ENCODE measurements at places on chromosomes 1 and 21. TPM values are rescaled to one million over a fixed set of nuclear protein-coding genes. Genes with fewer than 3 reads are reported as not detected.

- no peak overlapping the region for H3K27ac ChIP-seq
- H3K4me1 ChIP-seq, result no peaks in the 10 kb centered on the region
- no peak overlapping the region for H3K4me3 ChIP-seq
- no peaks in the 10 kb centered on the region for H3K27me3 ChIP-seq
- no peaks in the 10 kb centered on the region for H3K36me3 ChIP-seq
Measured at GRCh38 chr1:160548960-160549664, 26.1 kb upstream of the SLAMF6 start.

DNA sequence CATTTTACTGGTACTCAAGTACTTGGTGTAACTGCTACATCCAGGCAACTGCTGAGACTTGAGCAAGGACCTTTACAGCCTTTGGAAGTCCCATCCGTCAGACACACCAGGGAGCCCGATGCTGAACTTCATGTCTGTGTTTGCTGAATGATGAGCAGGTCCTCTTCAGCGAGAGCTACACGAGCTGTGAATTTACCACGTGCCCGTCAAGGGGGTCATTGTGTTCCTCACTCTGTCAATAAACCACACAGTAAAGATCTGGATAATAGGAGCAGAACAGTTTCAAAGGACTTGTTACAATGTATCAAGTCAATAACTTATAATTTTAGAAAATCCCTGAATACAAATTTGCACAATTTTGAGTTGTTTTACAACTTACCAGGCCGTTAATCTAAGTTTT, 427.2 kb downstream of the KIF26B start:
- no peak for DNase-seq
- H3K27me3 ChIP-seq, result peaks cover 7% of the 10 kb centered on the region
- no peak overlapping the region for H3K27ac ChIP-seq
- no peak overlapping the region for H3K4me3 ChIP-seq
- 0 out of 2 replicates have a peak, but pooled peaks cover 1% of the 10 kb centered on the region for H3K36me3 ChIP-seq

GCSAML gene
- not detected for total RNA-seq

DNA sequence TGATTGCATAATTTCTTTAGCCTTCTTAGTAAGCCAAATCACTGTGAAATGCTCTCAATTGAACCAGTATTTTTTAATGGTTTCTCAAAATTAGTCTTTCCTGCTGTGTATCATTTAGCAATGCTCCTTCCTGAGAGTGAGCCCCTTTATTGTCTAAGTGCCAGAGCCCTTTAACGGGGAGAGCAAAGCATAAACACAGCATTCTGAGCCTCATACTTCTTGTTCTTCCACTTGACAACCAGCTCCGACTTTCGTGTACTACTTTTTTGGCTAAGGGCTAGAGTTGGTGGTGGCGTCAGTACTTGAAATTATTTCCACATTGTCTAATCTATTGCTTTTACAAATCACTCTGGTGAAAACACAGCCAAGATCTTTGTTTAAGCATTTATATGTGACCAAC, 299.0 kb downstream of the TPR start:
- no peak overlapping the region for H3K4me3 ChIP-seq
- peak; percentile 7 for DNase-seq
- no peak overlapping the region for H3K27ac ChIP-seq
- no peaks in the 10 kb centered on the region for H3K36me3 ChIP-seq

DNA sequence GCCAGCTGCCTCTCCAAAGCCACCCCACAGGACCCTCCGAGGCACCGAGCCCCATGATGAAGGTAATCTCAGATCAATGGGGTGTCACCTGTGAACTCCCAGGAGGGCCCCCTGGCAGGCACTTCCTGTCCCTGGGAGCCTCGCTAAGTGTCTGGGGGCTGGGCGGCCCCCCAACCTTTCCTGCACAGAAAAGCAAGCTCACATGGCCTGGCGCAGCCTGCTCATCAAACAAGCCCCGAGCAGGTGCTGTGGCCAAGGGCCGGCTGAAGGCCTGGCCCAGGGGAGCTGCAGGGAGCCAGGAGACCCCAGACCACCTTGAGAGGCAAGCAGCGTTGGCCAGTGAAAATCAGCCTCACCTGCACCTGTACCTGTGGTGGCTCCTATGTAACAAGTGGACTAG, 2.9 kb downstream of the RIPK4 start:
- H3K4me1 ChIP-seq, result peaks cover 4% of the 10 kb centered on the region
- DNase-seq, result no peak
- H3K4me3 ChIP-seq, result no peak overlapping the region
- peaks cover 88% of the 10 kb centered on the region for H3K27me3 ChIP-seq
- no peaks in the 10 kb centered on the region for H3K36me3 ChIP-seq

CD247 gene
- not detected for total RNA-seq
